Brain (organoid and tissue), 16 donors: ENCODE measurements at places on chromosomes 2 and 18.

DNA sequence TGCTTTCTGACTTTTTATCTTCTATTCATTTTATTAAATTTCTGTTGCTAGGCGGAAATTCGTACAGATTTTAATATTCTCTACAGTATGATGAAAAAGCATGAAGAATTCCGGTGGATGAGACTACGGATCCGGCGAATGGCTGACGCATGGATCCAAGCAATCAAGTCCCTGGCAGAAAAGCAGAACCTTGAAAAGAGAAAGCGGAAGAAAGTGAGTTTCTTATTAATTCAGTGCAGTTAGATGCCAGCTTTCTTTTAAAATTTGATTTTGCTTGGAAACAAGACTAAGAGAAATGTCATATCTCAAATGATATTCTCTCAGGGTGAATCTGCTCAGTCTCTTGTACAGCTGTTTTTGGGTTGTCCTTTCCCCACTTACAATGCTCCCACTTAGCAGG is 84.3 kb downstream of the MGAT5 start:
- no peak for DNase-seq

DNA sequence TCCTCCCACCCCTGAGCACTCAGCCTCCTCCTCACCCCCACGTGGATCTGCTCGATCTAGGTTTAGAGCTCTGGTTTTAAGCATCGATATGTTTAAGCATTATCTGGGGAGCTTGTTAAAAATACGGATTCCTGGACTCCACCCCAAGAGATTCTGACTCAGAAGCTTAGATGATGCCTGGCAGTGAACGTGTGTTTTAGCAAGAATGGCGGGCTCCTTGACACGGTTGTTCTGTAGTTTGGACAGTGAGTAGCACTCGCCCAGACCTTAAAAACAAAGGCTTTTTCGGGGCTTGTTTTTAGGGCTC is 47.3 kb downstream of the LDLRAD4 start:
- no peak for DNase-seq

DNA sequence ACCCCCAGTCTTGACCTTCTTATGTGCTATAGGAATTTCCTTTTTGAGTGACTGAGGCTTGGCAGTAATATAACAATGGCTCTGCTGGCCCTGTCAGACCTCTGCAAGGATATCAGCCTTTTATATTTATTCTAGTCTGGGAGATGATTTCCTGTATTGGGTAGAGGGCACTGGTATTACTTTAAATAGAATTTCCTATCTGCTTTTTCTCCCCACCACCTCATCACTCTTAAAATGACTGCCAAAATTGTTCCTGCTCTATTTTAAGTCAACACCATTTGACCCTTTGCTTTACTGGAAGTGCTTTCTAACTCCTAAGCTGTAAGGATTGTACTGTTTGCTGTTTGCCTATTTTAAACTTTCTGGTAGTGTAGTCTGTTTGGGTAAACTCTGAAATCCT is 658.4 kb upstream of the FSHR start:
- DNase-seq: peak; percentile 40

DNA sequence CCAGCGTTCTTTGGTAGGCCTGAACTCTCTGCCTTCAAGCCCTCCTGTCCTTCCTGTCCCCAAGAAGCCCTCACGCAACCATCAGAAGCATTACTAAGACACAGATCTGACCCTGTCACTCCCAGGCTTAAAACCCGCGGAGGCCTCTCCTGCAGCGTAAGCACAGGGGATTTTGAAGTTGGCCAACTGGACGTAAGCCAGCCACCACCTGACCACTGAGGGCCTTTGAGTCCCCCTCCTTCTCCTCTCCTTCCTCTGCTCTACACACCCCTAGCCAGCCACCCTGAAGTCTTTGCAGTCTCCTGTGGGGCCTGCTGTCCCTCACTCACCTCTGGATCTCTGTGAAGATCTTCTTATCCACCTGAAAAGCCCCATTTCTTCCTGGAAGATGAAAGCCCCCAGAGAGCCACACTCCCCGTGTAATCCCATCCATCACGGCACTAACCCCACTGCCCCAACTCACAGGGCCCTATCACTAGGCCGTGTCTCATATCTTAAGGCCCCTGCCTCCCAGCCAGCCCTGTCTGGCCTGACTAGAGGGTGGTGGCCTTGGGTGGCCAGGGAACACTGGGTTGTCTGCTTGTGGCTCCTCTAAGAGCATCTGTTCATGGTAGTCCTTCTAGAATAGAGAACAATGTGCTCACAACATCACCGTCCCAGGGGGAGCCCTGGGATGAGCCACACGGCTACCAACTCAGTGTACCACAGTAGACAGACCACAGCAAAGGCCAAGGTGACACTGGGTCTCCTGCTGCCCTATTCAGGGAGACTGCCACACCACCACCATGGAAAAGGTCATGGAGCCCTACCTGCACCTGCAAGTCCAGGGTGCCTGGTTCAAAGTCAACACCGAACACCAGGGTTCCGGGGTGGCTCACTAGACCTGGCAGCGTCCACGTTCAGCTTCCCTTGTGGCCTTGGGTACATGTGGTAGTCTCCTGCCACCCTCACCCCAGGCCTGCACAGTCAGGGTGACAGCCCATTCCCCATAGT is 191.6 kb downstream of the ZBTB7C start:
- peak; percentile 22 for DNase-seq

DNA sequence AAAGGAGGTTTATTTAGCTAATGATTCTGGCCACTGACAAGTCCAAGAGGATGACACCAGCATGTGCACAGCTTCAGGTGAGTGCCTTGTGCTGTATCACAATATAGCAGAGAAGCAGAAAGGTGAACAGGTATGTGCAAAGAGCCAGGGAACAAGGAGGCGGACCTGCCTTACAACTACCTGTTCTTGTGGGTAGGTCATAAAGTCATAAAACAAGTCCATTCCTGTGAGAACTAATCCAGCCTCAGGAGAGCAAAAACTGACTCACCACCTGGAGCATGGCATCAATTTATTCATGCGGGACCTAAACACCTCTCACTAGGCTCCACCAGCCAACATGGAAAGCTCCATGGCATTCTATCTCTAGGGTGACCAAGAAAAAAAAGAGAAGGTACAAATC is 234.2 kb downstream of the ASXL3 start:
- DNase-seq: no peak

DNA sequence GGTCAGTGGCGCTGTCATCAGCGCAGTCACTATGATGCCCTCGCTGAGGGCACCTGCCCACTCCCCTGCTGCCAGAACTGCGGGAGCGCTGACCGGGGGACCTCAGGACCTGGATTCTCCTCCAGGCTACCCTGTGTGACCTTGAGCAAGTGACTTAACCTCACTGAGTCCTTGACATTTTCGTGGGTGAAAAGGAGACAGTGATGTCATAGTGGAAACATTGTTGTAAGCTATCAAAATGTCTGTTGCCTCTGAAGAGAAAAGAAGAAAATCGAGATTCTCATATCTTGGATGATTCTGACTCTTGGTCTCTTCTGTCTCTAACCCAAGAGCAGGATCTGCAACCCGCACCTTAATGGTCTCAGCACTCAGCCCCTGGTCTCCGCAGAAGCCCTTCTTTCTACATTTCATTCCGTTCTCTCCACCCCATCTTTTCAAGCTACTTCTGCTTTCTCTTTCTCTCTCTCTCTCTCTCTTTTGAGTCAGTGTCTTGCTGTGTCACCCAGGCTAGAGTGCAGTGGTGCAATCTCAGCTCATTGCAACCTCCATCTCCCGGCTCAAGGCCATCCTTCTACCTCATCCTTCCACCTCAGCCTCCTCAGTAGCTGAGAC is 978 bp upstream of the TUBA4A start:
- DNase-seq: no peak

- DNase-seq: no peak
Observed at GRCh38 chr2:19577723-19578122, 219.3 kb upstream of the OSR1 start.

DNA sequence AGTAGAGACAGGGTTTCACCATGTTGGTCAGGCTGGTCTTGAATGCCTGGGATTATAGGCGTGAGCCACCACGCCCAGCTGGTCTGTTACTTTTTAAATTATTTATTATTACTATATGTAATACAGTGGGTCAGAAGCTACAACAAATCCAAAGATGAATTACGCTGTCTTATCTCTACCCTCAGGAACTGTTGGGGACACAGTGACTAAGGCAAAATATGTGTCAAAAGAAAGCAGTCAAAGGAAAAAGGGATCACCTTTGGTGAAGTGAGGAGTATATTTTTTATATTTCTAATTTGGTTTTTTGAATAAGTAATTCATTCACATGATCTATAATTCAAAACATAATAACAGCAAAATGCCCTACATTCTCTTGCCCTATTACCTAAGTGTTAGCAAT is 4.7 kb downstream of the CREB1 start:
- DNase-seq: no peak

DNA sequence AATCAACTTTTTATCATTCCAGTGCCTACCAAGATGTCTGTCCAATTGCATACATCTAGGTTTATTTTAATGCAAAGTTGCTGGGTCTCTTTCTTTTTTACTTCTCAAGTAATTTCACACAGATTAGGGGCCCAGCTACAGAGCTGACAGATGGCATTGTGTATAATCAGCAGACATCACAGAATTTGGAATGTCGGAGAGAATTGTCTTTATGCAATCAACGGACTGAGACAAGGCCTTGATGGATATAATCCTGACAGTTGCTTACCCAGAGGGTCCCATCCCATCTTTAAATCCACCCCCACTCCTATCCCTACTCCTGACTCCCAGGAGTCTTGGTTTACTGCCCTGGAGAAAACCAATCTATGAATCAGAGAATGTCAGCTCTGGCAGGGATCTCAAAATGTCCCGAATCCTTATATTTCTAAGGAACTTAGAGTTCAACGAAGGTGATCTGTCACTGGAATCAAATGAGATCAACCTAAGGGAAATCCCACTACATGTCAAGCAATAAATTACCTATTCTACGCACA is 142.0 kb downstream of the LRATD1 start:
- peak; percentile 33 for DNase-seq

DNA sequence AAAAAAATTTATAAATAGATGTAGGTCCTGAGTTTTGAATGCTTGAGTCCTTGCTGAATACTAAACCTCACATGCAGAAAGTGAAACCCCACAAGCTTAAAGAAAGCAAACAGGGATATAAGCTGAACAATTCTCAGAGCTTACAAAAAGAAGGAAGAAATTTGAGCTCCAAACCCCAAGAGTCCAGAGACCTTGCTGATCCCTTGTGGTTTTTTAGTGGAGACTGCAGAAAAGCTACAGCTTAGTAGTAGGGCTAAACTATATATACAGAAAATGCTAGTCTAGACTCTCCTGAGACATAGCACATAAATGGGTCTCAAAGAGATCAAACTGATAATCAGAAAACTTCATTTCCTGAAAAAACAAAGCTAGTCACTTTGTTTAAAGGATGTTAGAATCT is 1548.1 kb upstream of the ZEB2 start:
- DNase-seq: no peak

GRCh38 chr2:74278694-74279093 is 64.5 kb downstream of the SLC4A5 start:
- DNase-seq: no peak

GRCh38 chr2:31442376-31442775 is 27.8 kb upstream of the XDH start:
- no peak for DNase-seq

DNA sequence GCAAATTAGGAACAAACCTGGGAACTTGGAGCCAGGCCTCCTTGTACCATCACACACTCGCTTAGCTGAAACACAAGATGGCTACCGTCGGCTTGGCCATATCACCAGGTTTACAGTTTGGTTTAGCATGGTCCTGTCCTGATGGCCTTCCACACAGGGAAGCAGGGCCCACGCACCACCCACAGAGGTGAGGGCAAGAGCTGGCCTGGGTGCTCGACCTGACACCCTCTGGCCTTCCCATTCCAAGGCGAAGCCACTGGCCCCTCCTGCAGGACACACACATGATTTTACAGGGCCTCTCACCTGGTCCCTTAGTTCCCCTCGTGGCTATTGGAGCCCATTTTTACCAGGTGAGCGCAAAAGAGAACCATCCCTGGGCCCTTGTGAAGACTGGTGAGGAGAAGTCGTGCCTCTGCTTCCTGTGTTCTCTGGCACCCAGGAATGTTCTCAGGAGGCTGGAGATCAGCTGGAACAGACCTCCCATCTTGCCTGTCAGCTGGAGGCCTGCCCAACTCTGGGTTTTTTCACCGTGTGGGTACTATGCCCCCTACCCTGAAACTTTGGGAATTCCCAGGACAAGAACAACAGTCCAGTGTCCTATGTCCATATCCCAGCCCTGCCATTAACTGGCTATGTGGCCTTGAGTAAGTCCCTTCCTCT is 53.0 kb upstream of the FOSL2 start:
- DNase-seq: no peak

DNA sequence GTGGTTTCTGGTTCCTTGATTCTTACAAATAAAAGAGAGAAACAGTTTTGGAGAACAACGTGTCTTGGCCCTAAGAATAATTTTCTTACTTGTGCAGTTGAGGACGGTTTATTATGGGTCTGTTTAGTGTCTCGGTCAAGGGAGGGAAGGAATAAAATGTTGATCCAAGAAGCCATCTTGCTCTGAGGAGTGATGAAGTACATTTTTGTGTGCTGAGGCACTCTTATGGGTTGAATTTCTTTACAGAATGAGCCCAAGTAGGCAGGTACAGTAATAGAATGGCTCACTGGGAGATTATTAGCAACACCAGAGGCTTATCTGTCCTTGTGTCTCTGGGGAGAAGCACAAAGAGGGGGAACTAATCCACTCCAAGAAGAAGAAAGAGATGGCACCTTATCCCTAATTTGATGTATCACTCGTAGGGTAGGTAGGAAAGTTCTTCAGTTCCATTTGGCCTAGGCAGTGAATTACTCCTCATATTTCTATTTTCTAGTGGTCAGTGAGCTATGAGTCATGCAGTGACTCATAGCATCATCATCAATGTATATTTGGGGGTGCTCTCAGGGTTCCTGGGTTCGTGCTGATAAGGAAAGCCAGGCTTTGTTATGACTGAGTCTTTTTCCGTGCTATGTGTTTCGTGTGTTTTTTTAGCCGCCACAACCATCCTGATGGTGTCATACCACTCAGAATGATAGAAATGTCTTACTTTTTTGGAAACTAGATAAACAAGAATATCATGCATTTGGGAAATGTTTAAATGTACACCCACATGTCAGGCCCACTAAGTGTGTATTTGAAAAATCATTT is 250.1 kb upstream of the CTAGE1 start:
- no peak for DNase-seq

DNA sequence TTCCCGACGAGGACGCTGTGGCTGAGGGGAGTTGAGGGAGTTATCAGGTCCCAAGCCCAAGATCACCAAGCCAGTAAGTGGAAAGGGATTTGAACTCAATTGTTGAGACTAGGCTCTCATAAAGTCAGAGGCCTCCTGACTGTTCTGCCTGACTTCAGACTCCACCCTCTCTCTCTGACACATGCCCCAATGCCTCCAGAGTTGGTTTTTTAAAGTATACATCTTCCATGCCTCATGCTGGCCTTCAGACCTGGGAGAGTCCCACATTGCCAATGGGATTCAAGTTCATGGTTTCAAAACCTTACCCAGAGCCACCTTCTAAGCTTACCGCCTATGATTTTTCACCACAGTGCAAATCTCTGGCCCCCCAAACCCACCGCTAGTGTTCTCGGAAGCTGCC is 100.8 kb downstream of the RTN4 start:
- no peak for DNase-seq
